ENCODE measurements at places on chromosomes 4 and X. TPM values are rescaled to one million over a fixed set of nuclear protein-coding genes. Genes with fewer than 3 reads are reported as not detected.

- peak; percentile 74 for ATAC-seq
Observed at GRCh38 chr4:122671919-122672490, 51.1 kb upstream of the IL21 start.

Gene SYN1
- total RNA-seq: 7.9 TPM

Gene ZNF280C
- 12.1 TPM for total RNA-seq

Gene PAGE5
- total RNA-seq: not detected

GRCh38 chr4:54497947-54498346, 159.8 kb upstream of the KIT start:
- no peak for ATAC-seq

Gene GPR78
- total RNA-seq: 0.29 TPM

DNA sequence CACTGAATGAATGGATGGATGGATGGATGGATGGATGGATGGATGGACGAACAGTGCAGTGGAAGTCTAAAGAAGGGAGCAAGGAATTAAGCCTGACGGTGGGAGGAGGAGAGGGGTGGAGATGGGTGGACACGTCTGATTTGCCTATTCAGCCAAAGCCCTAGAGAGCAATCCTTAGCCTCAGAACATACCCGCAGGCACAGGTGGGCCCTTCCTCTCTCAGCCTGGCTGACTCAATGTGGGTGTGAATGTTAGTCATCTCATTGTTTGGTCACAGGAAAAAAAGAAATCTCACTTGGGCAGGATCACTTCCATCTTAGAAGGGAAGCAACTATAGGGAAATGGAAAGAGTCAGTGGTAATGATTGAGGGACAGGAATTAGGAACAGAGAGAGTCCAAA, 165.9 kb downstream of the PJA1 start:
- ATAC-seq: peak; percentile 62

GRCh38 chr4:85114526-85114925, 148.0 kb upstream of the WDFY3 start:
- ATAC-seq: no peak

DNA sequence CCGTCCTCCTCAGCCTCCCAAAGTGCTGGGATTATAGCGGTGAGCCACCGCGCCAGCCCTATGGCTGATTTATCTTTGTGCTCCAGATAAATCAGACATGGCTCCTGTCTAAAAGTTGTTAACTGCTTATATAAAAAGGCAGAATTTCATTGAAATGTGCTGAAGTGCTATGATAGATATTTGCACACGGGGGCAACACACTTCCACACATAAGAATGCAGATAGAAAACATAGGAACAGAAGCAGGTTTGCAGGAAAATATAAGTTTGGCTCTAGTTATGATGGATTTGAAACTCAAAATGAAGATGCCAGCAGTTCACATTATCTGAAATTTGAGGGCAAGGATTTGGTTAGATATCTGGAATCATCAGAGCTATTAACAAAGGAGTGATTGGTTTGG, 163.1 kb upstream of the SLITRK2 start:
- no peak for ATAC-seq

Gene FDCSP
- total RNA-seq: 12.8 TPM

DNA sequence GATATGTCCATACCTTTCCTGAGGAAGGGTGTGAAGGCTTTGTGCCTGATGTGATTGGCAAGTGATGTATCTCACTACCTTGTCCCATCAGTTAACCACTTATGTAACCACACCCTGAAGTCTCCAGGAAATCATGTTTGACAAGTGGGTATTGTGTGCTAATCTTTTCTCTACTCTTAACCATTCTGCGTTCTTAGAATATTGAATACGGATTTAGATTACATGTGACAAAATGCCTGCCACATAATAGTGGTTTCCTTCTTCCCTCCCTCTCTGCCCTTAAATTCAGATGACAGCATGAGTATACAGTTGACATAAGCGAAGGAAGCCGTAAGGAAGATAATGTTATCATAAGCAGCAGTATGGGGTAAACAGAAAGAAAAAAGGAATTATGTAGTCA, 108.4 kb downstream of the KLHL8 start:
- ATAC-seq: no peak

GRCh38 chr4:1412376-1413203, 6.3 kb upstream of the NKX1-1 start:
- ATAC-seq: no peak

Gene CXorf65
- total RNA-seq: not detected

DNA sequence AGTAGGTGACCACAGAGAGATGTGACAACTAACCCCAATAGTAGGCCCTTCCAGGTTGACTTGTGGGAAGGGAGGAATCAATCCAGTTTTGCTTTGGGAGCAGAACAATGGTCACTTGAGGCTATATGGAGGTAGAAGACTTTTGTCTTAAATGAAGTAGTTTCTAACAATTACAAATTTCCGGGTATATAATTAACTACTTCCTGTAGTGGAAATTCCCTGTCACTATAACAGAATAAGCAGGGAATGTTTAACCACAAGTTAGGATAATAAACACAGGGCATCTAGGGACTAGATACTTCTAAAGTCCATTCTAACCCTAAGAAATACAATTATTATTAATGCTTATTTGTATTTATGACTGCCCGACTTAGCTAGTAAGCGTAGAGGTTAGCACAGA, 99.0 kb upstream of the TRPC3 start:
- no peak for ATAC-seq

GRCh38 chrX:1231850-1232465, 19.5 kb upstream of the CRLF2 start:
- no peak for ATAC-seq

Gene PRRG1
- total RNA-seq: 10.1 TPM

DNA sequence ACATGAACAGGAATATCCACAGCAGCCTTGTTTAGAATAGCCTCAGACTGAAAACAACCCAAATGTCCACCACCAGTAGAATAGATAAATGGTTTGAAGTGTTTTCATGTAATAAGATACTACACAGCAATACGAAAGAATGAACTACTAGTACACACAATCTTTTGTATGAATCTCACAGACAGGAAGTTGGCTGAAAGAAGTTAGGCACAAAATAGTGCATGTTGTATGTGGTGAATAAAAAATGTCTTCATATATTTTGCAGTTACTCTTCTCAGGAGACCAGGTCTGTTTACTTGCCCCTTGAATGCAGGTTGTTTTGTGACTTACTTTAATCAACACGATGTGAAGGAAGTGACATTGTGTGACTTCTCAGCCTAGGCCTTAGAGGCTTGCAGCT, 75.9 kb upstream of the LEF1 start:
- ATAC-seq: no peak
